ENCODE measurements at places on chromosomes 3 and 15.
A peak's percentile ranks its signal among the peaks of the same experiment; 100 is the strongest.

- no peak for ATAC-seq
Observed at GRCh38 chr3:169624533-169624972, 39.0 kb downstream of the MECOM start.

GRCh38 chr3:23685541-23686258 is 120.1 kb upstream of the UBE2E1 start:
- no peak for ATAC-seq

GRCh38 chr15:62153228-62153627 is 11.9 kb downstream of the C2CD4B start:
- ATAC-seq: peak; percentile 99

- no peak for ATAC-seq
Observed at GRCh38 chr3:16841904-16842271, 42.9 kb upstream of the PLCL2 start.

GRCh38 chr3:62367763-62368195 is 5.6 kb downstream of the FEZF2 start:
- no peak for ATAC-seq

DNA sequence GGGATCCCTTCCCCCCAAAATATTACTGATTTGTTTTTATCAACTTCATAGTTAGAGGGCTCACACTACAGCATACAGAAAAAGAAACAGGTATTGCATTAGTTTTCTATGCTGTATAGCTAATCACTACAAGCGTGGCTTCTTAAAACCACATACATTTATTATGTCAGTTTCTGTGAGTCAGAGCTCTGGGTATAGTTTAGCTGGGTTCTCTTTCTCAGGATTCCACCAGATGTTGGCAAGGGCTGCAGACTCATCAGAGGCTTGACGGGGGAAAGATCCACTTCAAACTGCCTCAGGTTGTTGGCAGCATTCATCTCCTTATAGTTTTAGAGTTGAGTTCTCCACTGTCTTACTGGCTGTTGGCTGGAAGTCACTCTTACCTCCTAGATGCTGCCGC is 328.0 kb downstream of the NLGN1 start:
- no peak for ATAC-seq

- peak; percentile 66 for ATAC-seq
Observed at GRCh38 chr3:32240159-32240545, 1.7 kb downstream of the CMTM8 start.

DNA sequence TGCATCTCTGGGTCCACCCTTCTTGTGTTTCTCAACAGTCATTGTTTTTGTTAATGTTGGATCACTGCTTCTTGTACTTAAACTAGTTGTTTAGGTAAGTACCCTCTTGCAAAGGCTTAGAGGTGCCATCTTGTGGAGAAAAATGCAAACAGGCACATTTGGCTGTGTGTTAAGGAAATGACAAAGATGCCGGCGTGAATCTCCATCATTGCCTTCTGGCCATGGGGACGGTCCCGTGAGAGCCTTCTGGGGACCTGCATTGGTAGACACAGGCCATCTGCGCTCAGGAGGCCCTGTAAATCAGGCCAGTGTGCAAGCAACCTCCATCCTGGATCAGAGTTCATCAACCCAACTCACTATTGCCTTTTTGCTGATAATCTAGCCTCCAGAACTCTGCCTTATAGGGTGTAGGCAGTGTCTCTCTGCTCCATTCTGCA is 158.6 kb upstream of the NR2E3 start:
- ATAC-seq: no peak

GRCh38 chr15:64246364-64247189 is 83.8 kb upstream of the PPIB start:
- ATAC-seq: peak; percentile 92

DNA sequence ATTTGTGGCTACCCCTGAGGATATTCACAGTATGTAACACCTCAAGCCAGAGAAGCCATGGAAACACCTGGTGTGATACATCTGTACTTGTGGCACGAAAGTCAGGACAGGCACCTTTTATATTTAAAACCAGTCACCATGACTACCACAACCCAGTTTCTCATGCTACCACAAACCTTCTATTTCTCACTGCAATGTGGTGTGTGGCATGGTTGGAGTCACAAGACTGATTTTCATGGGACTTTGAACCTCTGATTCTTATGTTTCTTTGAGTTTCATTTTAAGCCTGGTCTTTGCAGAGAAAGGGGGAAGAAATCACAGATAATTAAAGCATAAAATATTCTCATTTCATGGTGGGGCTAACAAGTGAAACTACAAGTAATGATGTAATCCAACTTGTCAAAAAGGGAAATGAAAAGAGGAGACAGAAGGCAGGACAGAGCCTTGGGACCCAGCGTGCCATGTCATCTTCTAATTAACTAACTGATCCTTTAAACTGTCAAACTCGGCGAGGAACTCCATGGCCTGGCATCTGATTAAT is 175.9 kb downstream of the PDZRN3 start:
- no peak for ATAC-seq

GRCh38 chr3:4758957-4759656 is 220.1 kb upstream of the BHLHE40 start:
- ATAC-seq: no peak

- no peak for ATAC-seq
Observed at GRCh38 chr3:74357881-74358280, 256.6 kb downstream of the CNTN3 start.

DNA sequence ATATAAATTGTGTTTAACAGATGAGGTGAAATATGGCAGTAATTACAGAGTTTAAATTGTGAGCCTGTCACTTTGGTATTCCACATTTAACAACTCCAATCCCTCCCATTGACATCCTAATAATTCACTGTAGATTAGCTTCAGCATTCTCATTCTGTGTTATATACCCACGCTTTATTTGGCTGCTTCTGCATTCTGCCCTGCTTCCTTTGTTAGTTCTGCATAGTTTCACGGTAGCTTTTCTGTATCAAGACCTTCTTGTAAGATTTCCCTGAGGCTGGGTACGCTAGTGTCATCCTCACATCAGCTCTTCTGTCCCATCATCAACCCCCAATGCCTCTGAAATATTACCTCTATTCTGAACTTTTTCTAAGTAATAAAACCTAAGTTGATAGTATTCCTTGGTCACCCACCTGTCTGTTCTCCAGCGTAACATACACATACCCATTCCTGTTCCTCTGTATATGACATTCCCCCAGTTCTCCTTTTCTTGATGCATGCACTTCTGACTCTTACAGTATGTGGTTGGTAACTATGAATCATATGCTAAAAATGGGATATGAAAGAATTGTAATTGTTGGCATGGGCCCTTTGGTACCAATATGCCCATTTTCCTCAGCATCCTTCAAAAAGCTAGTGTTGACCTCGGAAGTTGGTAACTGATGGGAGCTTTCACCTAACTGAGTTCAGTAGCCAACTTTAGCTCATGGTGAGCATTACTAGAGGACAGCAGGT is 171.2 kb downstream of the KLHL25 start:
- no peak for ATAC-seq

DNA sequence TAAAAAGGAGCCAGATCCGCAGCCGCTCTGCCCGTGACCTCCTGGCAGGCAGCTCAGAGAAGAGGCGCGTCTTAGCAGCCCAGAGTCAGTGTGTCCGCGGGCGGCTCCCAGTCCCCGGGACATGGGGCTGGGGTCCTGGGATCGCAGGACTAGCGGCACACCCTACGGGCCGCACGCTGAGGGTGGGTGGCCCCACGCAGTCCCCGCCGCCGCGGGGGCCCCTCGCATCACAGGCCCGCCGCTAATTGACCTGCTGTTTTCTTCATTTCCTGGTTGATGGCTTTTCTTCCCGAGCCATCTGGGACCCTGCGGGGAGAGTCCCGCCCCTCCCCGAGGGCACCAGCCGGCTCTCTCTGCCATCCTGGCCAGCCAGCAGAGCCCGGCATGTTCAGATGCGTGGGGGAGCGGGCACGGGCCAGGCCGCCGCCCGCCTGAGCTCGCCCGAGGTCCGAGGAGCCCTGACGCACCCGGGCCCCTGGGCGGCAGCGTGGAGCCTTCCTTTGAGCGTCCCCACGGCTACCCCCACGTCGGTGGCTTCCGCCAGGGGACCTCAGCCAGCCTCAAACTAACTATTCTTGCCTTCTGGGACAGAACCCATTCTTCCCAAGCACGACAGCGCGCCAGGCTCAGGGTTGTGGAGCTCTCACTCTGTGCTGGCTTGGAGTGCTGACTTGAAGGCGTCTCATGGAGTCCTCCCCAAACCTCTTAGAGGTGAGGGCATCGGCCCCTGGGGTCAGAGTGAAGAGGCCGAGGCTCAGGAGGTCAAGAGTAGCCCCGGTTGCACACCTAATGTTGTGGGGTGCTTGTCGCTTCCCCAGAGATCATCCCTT is 34.6 kb upstream of the CACNA2D3 start:
- ATAC-seq: no peak

DNA sequence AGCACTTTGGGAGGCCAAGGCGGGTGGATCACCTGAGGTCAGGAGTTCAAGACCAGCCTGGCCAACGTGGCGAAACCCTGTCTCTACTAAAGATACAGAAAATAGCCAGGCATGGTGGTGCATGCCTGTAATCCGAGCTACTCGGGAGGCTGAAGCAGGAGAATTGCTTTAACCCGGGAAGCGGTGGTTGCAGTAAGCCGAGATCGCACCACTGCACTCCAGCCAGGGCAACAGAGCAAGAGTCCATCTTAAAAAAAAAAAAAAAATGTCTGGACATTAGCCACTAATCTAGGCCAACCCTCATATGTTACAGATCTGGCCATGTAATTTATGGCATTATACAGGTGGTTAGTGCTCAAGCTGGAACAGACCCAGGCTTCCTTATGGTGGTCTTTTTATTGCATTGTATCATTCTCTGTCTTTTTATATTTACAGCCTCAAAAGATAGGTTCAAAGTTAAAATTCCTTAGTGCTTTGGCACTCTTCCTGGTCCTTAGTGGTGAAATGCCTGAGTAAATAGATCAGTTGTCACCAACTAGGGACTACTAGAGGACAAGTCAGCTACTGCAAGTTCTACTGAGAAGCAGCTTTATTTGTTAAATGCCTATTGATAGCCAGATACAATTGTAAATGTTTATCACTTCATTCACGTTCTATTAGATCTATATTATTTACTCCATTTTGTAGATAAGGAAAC is 16.0 kb downstream of the STARD9 start:
- ATAC-seq: no peak

DNA sequence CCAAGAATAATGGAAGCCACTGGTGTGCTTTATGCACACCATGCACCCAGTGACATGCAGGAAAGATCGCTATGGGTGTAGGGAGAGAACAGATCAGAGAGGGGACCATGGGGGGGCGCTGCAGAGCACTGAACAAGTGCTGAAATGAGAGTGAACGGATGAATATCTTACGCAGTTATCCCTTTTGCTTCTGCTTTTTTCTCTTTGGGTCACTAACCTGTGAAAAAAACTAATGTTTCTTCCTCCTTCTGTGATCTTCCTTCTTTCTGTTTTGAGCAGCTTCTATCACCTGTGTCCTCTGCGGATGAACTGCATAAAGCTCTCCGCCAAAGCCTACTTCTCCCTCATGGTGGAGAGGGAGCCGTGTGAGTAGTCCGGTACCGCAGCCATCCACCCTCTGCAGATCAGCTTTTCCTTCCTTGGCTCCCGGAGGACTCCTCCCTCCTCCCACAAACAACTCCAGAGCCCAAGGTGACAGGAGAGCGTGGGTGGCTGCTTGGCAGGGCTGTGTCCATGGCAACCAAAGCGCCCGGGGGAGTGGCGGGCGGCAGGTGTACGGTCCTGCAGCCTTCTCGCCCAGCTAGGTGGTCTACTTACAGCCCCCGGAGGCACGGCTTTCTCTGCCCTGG is 106.2 kb downstream of the DGKG start:
- ATAC-seq: no peak

All from activated CD4-positive, CD25-positive, alpha-beta regulatory T cell treated with anti-CD3 and anti-CD28 coated beads, Interleukin-2, amount 50 U/mL, for 24 hours (primary cell).